Activated naive CD8-positive, alpha-beta T cell treated with anti-CD3 and anti-CD28 coated beads for 36 hours (primary cell): ENCODE measurements at places on chromosomes 1 and 21. TPM values are rescaled to one million over a fixed set of nuclear protein-coding genes. Genes with fewer than 3 reads are reported as not detected.

ZBTB7B gene
- 14.4 TPM for total RNA-seq

GFI1 gene
- total RNA-seq = 85.0 TPM

LRRC40 gene
- total RNA-seq = 23.6 TPM

DARS2 gene
- total RNA-seq = 47.0 TPM

CFAP126 gene
- total RNA-seq = not detected

HES4 gene
- total RNA-seq = 0.93 TPM

PGLYRP4 gene
- total RNA-seq = not detected

TTC34 gene
- total RNA-seq = 0.58 TPM

BCAS2 gene
- 68.0 TPM for total RNA-seq

ATP1A4 gene
- total RNA-seq = not detected

TSPAN1 gene
- total RNA-seq = 0.28 TPM

PTPRC gene
- 422 TPM for total RNA-seq

HFM1 gene
- 0.10 TPM for total RNA-seq

ADGRL4 gene
- not detected for total RNA-seq
